Daoy (cell line): ENCODE measurements at places on chromosomes 16 and 17. TPM values are rescaled to one million over a fixed set of nuclear protein-coding genes. Genes with fewer than 3 reads are reported as not detected.

DNA sequence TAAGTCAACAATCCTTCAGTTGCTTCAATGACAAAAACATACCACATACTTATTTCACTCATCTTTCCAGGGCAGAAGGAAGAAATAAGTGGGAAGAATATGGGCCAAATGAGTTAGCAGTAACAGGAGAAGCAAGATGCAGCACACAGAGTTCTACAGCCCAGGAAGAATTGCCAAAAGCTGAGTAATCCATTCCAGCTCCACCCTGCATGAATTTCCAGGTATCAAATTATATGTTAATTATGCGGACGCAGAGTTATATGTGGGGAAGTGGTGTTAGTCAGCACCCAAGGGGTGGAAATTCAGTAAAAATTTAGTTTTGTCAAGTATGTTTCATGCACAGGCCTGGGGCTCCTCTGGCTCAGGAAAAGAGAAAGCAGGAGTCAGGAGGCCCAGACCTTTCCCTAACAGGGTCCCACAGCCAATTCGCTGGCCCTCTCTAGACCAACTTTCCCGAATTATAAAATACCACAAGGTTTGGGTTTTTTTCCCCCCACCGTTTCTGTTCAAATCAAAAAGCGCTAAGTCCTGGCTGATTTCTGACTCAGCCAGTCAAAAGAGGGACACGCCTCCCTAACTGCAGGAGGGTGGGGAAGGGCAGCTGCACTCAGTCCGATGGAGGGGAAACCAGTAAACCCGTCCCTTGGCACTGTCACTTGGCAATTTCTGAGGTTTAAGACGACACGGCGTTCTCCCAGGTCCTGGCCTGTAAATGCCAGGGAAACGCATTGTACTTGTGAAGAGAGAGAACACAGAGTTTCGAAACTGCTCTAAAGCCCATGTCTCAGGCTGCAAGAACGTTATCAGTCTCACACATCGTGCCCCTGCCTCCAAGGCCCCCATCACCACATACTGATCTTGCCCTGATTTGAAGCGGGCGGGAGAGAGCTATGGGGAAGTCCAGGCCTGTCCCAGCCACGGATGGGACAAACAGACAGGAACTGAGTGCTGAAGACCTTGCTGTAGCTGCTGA, 58.1 kb downstream of the ZFHX3 start:
- peak; percentile 88 for DNase-seq

- no peak for DNase-seq
These were observed 217.8 kb downstream of the ZFHX3 start for GRCh38 chr16:72829846-72830775.

DNA sequence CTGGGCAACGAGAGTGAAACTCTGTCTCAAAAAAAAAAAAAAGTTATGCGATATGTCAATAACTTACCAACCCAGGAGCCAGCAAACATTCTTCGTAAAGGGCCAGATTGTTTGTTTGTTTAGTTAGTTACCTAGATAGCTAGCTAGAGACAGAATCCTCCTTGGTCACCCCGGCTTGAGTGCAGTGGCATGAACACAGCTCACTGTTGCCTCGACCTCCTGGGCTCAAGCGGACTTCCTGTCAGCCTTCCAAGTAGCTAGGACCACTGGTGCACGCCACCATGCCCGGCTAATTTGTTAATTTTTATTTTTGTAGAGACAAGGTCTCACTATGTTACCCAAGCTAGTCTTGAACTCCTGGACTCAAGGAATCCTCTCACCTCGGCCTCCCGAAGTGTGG, 113.0 kb downstream of the LITAF start:
- DNase-seq: no peak

- no peak for DNase-seq
These were observed 141.4 kb downstream of the XYLT1 start for GRCh38 chr16:17329391-17329790.

DNA sequence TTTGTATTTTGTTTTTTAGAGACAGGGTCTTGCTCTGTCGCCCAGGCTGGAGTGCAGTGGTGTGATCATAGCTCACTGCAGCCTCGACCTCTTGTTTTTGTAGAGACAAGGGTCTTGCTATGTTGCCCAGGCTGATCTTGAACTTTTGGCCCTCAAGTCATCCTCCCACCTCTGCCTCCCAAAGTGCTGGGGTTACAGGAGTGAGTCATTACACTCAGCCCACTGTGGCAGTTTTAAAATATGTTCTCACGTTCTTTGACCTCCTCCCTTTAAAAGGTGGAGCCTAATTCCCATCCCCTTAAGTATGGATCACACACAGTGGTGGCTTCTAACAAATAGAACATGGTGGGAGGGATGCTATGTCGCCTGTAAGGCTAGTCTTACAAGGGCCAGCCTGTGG, 67.7 kb downstream of the ZDHHC7 start:
- DNase-seq: no peak

- peak; percentile 96 for DNase-seq
These were observed 596 bp upstream of the PFN1 start for GRCh38 chr17:4948931-4949320.

GRCh38 chr17:6642592-6642991, 1.7 kb downstream of the TXNDC17 start:
- no peak for DNase-seq

DNA sequence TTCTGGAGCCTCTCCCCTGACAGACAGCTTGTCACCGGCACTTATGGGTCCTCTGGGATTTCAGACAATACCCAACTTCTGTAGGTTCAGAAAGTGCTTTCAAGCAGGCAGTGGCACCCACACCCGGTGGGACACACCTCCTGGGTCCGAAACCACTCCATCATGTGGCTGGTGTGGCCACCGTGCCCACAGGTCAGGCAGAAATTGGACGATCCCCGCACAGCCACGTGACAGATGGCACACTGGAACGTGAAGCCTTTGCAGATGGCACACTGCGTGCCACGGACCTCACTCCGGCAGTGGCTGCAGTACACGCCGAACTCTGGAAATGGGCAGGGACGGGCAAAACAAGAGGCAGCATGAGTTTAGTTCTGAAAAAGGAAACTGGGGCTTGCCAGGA, 99.5 kb upstream of the FA2H start:
- DNase-seq: no peak

DNA sequence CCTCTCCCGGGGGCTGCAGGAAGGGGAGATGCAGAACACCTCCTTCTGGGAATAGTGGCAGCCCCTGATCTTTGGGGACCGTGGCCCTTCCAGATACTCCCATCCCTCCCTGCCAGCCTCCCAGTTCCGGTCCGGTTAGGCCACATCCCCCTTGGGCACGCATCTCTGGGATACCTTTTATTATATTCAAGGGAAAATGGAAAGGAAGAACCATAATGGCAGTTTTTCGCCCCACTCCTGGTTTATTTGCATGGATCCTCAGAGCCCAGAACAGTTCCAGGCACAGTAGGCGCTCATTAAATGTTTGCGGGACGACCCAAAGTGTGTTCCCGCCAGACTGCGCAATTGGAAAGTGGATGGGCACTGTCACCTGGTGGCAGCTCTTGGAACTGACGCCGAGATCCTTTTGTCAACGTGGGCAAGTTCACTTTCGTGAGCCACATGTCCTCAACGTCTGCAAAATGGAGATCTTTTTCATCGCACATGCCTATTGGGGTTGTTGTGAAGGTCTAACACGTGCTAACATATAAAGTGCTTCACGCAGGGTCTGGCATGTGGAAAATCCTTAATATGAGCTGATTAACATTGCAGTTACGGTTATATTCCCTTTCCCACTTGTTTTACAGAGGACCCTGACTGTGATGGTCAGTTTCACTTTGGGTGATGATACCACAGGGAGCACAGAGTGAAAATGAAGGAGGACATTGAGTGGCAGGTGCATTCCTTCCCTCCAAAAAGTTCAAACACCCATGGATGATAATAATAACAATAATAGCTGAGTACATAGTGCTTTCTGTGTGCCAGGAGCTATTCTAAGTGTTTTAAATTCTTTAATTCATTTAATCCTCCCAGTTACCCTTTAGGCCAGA, 1.7 kb upstream of the GPRC5B start:
- peak; percentile 78 for DNase-seq

GRCh38 chr16:28597692-28598261, 927 bp upstream of the SULT1A2 start:
- no peak for DNase-seq

- DNase-seq: peak; percentile 90
These were observed at the start of gene TNRC6A for GRCh38 chr16:24729243-24729950. TNRC6A (plus strand) TSS chr16:24729651; CDS start chr16:24729842, 191 bp downstream.

DNA sequence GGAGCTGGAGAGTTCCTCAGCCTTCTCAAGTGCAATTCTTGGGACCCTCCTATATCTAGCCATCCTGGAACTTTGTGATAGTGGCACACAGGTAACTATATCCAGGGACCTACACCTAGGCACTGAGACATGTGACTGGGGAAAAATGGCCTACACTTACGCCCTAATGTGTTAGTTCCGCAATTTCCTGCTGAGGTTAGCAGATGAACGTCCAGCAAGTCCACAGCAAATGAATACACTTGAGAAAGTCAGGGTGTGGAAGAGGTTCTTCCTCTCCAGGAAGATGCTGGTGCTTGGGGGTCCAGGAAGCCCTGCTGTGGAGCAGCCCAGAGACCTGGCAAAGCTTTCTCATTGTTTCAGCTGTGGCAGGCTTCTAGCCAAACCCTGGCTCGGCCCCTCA, 20.8 kb downstream of the PIK3R5 start:
- DNase-seq: no peak

- DNase-seq: peak; percentile 90
These were observed 202.4 kb downstream of the AXIN2 start for GRCh38 chr17:65359016-65359415.

- no peak for DNase-seq
These were observed 36.6 kb downstream of the ANKRD11 start for GRCh38 chr16:89453501-89454321.

GRCh38 chr17:17352836-17353624, 49.9 kb downstream of the NT5M start:
- DNase-seq: no peak

GRCh38 chr17:76473541-76473985, 6.2 kb downstream of the AANAT start:
- no peak for DNase-seq

DNA sequence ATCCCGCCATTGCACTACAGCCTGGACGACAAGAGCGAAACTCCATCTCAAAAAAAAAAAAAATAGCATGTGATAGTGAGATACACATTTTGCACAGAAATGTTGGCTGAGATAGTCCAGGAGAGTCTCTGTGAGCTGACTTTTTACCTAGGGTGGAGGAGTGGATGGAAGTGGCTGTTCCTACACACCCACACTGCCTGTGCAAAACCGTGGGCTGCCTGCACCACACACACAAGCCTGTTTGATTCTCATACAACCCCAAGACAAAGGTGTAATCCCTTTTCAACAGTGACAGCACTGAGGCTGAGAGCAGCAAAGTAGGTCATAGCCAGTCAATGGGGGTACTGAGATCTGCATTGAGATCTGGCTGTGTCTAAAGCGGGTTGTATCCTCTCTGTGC, 86.8 kb downstream of the MARF1 start:
- DNase-seq: no peak

NSRP1 gene
- total RNA-seq: 7.1 and 9.7 TPM in 2 replicates

KRTAP2-1 gene
- total RNA-seq: not detected in 2 replicates

NUDT16L1 gene
- 26.7 and 42.4 TPM in 2 replicates for total RNA-seq

LITAF gene
- total RNA-seq: 22.9 and 33.4 TPM in 2 replicates

CDH8 gene
- total RNA-seq: not detected in 2 replicates

NPIPA5 gene
- not detected in 2 replicates for total RNA-seq

LPCAT2 gene
- total RNA-seq: 0.45 and 0.69 TPM in 2 replicates

TAC4 gene
- not detected in 2 replicates for total RNA-seq

RNF222 gene
- not detected in 2 replicates for total RNA-seq

CTF1 gene
- total RNA-seq: 0.33 and 0.46 TPM in 2 replicates

SCNN1B gene
- total RNA-seq: not detected in 2 replicates

RUSF1 gene
- 33.3 and 35.3 TPM in 2 replicates for total RNA-seq
